ENCODE measurements at places on chromosomes 2 and 18. TPM values are rescaled to one million over a fixed set of nuclear protein-coding genes. Genes with fewer than 3 reads are reported as not detected.

Gene ZNG1B
- total RNA-seq = 26.0 TPM

Gene SERPINB7
- total RNA-seq = not detected

Gene MZT2B
- 203 TPM for total RNA-seq

DNA sequence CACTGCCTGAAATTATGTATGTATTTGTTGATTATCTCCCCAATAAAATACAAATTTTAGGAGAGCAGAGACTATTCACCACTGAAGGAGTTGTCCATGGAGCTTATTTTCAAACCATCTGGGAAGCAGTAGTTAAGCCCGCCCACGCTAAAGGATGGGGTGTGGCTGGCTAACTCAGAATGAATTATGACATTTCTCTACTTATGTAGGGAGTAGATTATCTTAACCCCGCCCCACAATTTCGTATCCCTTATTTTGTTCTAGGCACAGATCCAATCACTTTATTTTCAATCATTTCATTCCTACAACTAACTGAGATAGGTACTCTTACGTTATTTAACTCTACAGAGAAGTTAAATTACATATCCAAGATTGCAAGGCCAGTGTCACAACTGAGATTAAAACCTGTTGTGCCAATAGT lies 1.4 kb upstream of the LAPTM4A start:
- DNase-seq = no peak

DNA sequence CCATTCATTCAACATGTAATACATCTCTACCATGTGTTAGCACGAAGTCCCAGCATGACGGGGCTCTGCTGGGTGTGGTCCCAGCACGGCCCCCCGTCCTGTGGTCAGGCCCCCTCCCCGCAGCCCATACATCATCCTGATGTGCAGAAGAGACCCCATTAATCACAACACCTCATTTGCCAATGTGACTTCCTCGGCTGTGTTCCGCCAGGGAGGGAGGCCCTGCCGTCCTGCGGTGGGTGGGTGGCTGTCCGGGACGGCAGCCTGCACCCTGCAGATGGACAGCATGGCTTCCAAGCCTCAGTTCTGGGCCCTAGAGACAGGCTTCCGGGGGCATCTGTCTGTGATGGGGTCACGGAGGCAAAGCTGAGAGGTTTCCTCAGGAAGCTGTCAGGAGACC lies 254.0 kb downstream of the CYP26B1 start:
- no peak for DNase-seq

Gene RNU2-63P
- total RNA-seq = not detected

Gene POTEF
- total RNA-seq = not detected

DNA sequence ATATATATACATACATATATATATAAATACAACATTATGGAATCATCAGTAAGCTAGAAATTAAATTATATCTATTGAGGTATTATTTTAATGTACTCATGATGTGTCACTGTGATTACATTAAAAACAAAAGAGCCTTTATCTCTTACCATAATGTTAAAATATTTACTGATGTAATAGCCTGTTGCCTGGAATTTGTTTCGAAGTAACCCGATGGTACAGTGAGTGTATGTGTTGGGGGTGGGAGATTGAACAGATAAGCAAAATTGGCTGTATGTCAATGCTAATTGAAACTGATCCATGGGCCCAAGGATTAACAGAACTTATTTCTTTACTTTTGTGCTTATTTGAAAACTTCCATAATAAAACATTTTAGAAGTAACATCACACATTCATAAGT lies 1473.2 kb downstream of the LRP1B start:
- no peak for DNase-seq

Gene FAM124B
- 2.2 TPM for total RNA-seq

Gene LYG1
- 2.1 TPM for total RNA-seq

DNA sequence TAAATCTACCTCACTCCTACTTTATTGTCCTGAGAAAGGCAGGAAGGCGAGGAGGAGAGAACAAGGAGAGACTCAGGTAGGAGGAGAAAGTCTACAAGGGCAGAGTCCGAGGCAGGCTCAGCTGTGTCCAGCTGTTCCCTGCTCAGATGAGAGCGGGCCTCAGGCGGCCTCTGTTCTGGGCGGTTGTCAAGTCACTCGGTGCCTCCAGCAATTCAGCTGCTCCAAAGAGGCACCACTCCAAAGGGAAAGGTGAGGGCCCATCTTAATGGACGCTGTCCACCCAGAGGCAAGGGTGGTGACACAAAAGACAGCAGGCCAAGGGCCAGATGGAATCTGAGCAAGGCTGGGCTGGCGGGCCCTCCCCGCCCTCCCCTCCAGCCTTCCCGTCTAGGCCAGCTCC lies 101.4 kb upstream of the EPAS1 start:
- peak; percentile 58 for DNase-seq

Measured in upper lobe of left lung (tissue), 6 donors.